ENCODE measurements at places on chromosomes 6 and 20. TPM values are rescaled to one million over a fixed set of nuclear protein-coding genes. Genes with fewer than 3 reads are reported as not detected.

DNA sequence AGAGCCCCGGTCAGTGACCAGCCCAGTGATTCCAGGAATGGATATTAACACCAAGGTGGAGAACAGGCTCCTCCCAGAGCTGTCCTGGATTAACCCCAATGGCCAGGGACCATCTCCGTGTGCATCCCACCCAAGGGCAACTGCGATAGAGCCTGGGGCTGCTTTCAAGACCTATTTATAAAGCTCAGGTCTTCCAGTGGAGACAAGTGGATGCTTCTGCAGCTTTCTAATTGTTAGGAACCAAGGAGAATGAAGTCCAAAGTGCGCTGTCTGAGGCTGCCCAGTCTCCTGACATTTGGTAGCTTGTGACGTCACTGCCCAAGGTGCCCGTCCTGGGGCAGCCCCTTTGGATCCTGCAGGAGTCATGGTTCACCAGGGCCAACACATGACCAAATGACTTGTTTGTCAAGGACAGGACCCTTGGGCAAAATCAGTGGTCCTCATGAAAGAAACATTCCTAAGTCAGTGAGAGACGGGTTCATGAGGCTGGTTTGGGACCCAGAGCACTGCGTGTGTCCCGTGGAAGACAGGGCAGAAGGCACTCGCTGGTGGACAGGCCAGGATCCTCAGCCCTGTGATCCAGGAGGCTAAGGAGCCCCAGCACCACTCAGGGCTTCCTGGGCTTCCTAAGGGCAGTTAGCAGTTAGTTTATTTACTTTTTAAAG, 174.9 kb downstream of the ANKRD60 start:
- DNase-seq, result no peak

- no peak for DNase-seq
These were observed 114.8 kb upstream of the MARCKS start for GRCh38 chr6:113742342-113742741.

- no peak for DNase-seq
These were observed 6.8 kb downstream of the DUSP15 start for GRCh38 chr20:31863296-31864085.

HLA-DOA gene
- polyA plus RNA-seq, result 48.7 TPM

All from spleen (tissue), 13 donors.